ENCODE measurements at places on chromosomes 6 and 20.

DNA sequence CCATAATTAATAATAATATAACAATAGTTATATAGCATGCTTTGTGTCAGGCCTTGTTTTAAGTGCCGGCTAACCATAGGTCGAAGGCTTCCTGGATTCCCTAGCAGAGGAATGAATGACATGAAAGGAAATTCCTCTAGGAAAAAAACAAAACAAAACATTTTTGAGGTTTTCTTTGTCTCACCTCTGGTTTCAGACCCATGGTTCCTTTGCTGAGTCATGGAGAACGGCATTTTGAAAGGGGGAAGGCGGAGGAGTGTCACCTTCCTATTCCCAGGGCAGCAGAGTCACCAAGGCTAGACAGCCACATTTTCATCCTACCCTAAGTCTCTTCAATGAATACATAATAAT is 25.3 kb upstream of the CCND3 start:
- DNase-seq, result no peak

- DNase-seq, result no peak
Observed at GRCh38 chr6:45054610-45055009, 273.5 kb upstream of the RUNX2 start.

DNA sequence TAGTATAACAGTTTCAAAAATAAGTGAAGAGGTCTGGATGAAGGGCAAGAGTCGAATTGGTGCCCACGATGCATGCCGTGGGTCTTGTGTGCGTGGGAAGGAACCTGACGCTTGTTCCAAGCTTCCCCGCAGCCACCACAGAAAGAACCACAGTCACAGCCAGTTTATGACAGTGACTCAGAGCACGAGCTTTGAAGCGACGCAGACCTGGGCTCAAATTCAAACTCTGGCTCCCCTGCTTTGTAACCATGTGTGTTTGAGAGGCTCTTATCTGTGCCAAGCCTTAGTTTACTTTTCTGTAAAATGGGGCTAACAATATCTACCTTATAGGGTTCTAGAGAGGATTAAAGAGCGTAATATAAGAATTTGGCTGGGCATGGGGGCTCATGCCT is 65.5 kb downstream of the SYNJ2 start:
- DNase-seq, result no peak

GRCh38 chr20:36202891-36203338 is 33.4 kb upstream of the AAR2 start:
- DNase-seq, result peak; percentile 88

DNA sequence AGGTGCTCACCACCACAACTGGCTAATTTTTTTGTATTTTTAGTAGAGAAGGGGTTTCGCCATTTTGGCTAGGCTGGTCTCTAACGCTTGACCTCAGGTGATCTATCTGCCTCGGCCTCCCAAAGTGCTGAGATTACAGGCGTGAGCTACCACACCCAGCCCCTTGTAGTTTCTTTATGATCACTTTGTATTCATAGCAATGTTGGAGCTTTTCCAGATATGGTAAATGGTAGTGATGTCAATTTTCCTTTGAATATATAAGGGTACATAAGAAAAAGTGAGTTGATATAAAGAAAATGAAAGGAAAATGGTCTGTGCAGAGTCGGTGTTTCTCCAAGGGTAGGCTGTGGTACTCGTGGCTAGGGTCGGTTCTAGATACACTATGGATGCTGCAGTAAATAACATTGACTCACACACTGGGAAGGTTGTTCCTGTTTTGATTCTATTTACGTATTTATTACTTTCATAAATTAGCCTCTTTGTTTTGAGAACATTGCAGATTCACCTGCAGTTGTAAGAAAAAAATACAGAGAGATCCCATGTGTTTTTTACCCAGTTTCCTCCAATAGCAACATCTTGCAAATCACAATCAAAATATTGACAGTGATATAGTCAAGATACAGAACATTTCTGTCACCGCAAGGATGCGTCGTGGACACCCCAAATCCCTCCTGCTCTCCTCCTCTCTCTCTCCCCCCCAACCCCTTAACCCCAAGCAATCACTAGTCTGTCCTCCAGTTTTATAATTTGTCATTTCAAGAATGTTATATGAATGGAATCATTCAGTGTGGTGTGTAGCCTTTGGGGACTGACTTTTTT is 2.5 kb downstream of the ZNF831 start:
- no peak for DNase-seq

DNA sequence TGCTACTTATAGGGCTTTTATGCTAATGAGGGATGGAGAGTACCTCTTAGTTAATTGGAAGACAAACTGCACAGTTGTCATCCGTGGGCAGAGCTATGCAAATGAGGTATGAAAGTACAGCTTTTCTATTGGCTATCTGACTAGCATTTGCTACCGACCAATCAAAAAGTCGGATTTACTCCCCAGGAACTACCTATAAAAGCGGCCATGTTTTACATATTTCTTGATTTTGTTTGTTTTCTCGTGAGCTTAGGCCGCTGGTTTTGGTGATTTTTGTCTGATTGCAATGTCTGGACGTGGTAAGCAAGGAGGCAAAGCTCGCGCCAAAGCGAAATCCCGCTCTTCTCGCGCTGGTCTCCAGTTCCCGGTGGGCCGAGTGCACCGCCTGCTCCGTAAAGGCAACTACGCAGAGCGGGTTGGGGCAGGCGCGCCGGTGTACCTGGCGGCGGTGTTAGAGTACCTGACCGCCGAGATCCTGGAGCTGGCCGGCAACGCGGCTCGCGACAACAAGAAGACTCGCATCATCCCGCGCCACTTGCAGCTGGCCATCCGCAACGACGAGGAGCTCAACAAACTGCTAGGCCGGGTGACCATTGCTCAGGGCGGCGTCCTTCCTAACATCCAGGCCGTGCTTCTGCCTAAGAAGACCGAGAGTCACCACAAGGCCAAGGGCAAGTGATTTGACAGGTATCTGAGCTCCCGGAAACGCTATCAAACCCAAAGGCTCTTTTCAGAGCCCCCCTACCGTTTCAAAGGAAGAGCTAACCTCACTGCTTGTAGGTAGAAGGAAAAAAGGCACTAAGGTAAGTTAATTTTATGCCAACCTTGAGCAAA is 36.9 kb downstream of the HFE start:
- peak; percentile 75 for DNase-seq

- DNase-seq, result no peak
Observed at GRCh38 chr20:4910951-4911350, 90.4 kb downstream of the SLC23A2 start.

GRCh38 chr20:16178546-16179135 is 394.6 kb downstream of the KIF16B start:
- no peak for DNase-seq

DNA sequence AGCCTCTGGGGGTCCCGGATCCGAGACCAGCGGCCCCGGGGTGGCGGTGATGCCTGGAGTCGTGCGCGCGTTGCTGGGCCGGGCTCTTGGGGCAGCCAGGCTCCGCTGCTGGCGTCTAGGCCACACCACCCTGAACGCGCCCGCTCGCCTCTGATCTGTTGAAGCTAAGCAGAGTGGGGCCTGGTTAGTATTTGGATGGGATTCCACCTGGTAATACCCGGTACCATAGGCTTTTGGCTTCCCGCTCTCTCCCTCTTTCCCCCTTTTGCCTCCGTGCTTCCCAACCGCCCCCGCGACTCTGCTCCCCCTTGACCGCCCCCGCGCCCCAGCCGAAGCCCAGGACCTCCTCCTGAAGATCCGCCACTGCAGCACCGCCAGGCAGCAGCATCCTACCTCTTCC is 1383.5 kb upstream of the DEFB115 start:
- DNase-seq, result no peak

DNA sequence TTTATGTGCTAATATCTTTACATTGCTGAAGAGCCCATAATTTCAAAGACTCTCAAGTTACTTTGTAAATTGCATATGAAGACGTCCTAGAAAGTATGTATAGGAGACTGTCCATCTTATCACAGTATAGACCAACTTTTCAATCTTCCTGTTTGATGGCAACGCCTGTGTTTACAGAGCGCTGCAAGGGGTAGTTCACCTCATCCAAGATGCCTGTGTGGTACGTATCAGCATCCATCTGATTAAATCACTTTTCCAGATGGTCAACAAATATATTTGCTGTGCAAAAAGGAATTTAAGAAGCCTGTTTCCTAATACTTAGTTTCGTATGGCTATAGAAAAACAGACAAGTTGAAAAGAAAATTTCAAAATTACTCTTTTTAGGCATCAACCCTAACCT is 17.9 kb upstream of the PDE10A start:
- DNase-seq, result no peak

- no peak for DNase-seq
Observed at GRCh38 chr6:17536586-17536985, 63.5 kb upstream of the FAM8A1 start.

DNA sequence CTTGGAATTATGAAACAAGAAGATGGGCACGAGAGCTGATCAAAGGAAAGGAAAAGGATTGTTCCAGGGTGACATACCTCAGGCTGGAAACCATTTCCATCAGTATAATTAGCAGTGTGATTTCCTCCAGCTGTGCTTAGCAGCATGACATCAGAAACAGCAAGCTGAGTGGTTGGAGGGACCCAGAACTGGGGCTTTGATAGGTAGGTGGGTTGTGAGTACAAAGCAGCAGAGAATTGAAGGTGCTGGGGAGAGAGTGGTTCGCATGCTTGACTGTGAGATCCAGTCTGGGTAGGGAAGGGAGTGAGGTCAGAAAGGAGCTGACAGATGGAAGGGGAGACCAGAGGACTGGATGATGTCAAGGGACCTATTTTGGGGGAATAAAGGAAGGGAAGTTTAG is 90.4 kb downstream of the CD164 start:
- DNase-seq, result no peak

- DNase-seq, result no peak
Observed at GRCh38 chr6:33696548-33697518, 14.7 kb downstream of the UQCC2 start.

DNA sequence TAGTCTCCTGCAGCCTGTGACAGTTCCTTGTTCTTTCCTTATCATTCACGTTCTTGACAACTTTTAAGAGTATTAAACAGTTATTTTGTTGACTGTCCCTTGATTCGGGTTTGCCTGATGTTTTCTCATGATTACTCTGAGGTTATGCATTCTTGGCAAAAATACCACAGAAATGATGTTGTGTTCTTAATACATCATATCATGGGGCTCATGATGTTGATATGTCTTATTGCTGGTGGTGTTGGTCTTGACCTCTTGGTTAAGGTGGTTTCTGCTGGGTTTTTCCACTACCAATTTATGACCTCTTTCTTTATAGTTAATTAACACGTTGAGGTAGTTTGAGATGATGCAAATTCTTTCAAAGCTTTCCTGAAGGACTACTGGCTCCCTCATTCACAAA is 59.1 kb downstream of the ZHX3 start:
- no peak for DNase-seq

- no peak for DNase-seq
Observed at GRCh38 chr6:16301511-16301910, 63.1 kb downstream of the GMPR start.

All from HuH-7 (cell line).